IMR-90 (cell line): ENCODE measurements at places on chromosomes 5 and 9. TPM values are rescaled to one million over a fixed set of nuclear protein-coding genes. Genes with fewer than 3 reads are reported as not detected.

DNA sequence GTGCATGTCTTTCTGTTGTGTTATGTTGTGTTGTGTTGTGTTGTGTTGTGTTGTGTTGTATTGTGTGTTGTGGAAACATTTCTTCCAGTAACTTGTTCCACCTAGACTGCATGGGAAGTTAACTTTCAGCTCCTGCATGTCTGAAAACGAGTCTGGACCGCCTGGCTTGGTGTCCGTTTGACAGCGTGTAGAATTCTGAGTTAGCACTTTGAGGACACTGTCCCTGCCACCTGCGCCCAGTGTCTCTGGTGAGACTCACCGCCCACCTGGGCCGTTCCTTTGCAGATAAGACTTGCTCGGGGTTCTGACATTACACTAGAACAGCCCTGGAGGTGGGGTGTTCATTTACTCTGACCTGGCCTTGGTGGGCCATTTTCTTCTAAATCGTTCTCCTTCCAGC lies 42.0 kb downstream of the WNK2 start:
- DNase-seq: no peak
- no peaks in the 10 kb centered on the region; the same call in 1 of the 2 replicates for H3K27me3 ChIP-seq
- H3K4me1 ChIP-seq: no peaks in the 10 kb centered on the region; the same call in 1 of the 2 replicates
- H3K36me3 ChIP-seq: no peaks in the 10 kb centered on the region

DNA sequence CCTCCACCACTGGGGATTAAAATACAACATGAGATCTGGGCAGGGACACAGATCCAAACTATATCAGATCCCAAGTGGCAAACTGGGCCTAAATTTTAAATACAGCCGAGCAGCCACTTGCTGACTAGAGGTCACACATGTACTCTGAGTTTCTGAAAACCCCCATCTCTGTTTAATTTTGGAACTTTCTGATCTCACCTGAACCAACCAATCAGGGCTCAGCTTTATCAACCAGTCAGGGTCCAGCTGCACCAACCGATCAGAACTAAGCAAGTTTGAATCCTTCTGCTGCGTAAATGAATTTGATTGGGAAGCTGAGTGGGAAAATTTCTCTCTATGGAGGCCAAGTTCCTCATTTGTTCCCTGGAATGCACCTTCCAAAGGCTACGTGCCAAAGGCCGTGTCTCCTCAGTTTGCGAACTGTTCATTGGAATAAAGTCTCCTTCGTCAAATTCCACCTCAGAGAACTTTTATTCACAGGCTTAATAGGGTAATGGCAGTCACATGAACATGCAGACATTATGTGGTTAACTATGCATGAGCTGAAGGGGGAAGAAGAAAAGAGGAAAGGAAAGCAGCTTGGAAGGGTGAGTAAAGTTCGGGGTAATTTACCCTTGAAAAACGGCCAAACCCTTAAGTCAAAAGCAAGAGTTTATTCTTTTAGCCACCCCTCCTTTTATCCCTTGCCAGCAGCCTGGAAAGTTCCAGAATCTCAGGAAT lies 3.7 kb downstream of the CD180 start:
- no peak for DNase-seq
- H3K27me3 ChIP-seq: 0 out of 2 replicates have a peak, but pooled peaks cover 2% of the 10 kb centered on the region

Gene CCDC69
- total RNA-seq: 0.36 and 0.56 TPM in 2 replicates

Gene SERF1A
- total RNA-seq: 2.2 and 7.2 TPM in 2 replicates

- no peaks in the 10 kb centered on the region for H3K36me3 ChIP-seq
- DNase-seq: no peak
- no peaks in the 10 kb centered on the region for H3K27me3 ChIP-seq
- no peak overlapping the region for H3K4me3 ChIP-seq
- no peak overlapping the region for H3K27ac ChIP-seq
Observed at GRCh38 chr5:36055984-36056383, 10.7 kb downstream of the UGT3A2 start.

Gene CREB3
- 105 and 106 TPM in 2 replicates for total RNA-seq

Gene STPG3
- total RNA-seq: not detected in 2 replicates

GRCh38 chr5:147410496-147411358 lies 99.1 kb downstream of the DPYSL3 start:
- H3K4me3 ChIP-seq: no peak overlapping the region
- H3K27ac ChIP-seq: peak overlapping the region; percentile 34; the same call in 1 of the 2 replicates

Gene WNK2
- total RNA-seq: not detected in 2 replicates

GRCh38 chr9:123954518-123955280 lies 24.8 kb upstream of the DENND1A start:
- peaks cover 32% of the 10 kb centered on the region for H3K27me3 ChIP-seq
- peaks cover 3% of the 10 kb centered on the region; the same call in 1 of the 2 replicates for H3K4me1 ChIP-seq
- peak; percentile 41 for DNase-seq
- H3K27ac ChIP-seq: no peak overlapping the region
- H3K4me3 ChIP-seq: no peak overlapping the region
- no peaks in the 10 kb centered on the region for H3K36me3 ChIP-seq

Gene ENTPD8
- total RNA-seq: not detected in 2 replicates

DNA sequence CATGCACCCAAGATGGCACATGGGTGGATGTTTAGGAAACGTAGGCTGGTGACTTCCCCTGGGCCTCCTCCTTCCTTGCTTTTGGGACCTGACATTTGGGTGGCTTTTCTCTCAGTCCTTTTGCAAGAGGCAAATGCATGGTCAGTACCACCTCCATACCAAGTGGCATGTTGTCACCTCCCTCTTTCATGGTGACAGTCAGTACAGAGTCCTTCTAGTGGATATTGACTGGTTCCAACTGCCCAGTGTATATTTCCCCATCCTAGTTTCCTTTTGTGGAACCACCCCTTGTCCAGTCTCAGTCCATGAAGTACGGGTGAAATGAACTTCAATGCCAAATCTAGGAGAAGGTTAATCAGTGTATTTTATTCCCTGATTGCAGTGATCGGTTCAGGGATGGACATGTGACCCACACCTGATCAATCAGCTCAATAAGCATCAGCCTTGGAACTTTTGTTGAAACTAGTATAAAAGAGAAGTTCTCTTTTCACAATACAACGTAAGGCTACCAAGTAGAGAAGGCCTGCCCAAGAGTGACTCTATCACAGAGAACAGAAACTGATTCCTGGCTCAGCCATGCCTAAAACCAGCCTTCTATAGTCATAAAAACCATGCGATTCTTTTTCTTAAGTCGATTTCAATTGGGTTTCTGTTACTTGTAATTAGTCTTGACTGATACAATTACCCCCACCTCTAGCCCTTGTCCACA lies 143.4 kb upstream of the KLF9 start:
- no peaks in the 10 kb centered on the region for H3K36me3 ChIP-seq
- no peak for DNase-seq
- no peaks in the 10 kb centered on the region for H3K27me3 ChIP-seq
- H3K4me3 ChIP-seq: no peak overlapping the region
- H3K4me1 ChIP-seq: peaks cover 15% of the 10 kb centered on the region

- H3K4me3 ChIP-seq: no peak overlapping the region
- H3K27me3 ChIP-seq: no peaks in the 10 kb centered on the region
- no peaks in the 10 kb centered on the region for H3K36me3 ChIP-seq
- peak; percentile 63 for DNase-seq
Observed at GRCh38 chr5:127934791-127935256, 148.7 kb upstream of the SLC12A2 start.

- no peak overlapping the region for H3K4me3 ChIP-seq
- H3K27me3 ChIP-seq: no peaks in the 10 kb centered on the region
- DNase-seq: peak; percentile 95
- peak overlapping the region; percentile 73 for H3K27ac ChIP-seq
Observed at GRCh38 chr5:57442080-57442839, 40.4 kb downstream of the ACTBL2 start.

DNA sequence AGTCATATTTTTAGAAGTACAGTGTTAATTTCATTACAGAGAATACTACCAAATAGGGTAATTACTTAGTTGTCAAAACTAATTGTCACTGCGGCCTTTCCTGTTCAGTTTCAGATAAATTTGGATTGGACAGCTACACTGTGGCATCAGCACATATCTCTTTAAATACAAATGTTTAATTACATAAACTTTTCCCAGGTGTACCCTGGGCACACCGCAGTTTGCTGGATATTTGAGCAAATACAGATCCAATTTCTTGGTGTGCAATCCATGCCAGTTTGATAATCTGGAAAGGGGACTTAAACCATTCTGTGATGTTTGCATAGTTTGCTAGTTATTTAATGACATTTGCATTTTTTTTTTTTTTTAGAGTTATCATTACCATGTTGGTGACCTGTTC lies 10.8 kb downstream of the ATP6V0E1 start:
- H3K27me3 ChIP-seq: no peaks in the 10 kb centered on the region
- no peak overlapping the region for H3K4me3 ChIP-seq
- H3K4me1 ChIP-seq: no peaks in the 10 kb centered on the region
- H3K36me3 ChIP-seq: peaks cover 32% of the 10 kb centered on the region
- H3K27ac ChIP-seq: no peak overlapping the region

GRCh38 chr9:88657893-88658292 lies 122.9 kb downstream of the NXNL2 start:
- peaks cover 14% of the 10 kb centered on the region for H3K4me1 ChIP-seq
- no peak overlapping the region for H3K4me3 ChIP-seq
- peak; percentile 44 for DNase-seq

DNA sequence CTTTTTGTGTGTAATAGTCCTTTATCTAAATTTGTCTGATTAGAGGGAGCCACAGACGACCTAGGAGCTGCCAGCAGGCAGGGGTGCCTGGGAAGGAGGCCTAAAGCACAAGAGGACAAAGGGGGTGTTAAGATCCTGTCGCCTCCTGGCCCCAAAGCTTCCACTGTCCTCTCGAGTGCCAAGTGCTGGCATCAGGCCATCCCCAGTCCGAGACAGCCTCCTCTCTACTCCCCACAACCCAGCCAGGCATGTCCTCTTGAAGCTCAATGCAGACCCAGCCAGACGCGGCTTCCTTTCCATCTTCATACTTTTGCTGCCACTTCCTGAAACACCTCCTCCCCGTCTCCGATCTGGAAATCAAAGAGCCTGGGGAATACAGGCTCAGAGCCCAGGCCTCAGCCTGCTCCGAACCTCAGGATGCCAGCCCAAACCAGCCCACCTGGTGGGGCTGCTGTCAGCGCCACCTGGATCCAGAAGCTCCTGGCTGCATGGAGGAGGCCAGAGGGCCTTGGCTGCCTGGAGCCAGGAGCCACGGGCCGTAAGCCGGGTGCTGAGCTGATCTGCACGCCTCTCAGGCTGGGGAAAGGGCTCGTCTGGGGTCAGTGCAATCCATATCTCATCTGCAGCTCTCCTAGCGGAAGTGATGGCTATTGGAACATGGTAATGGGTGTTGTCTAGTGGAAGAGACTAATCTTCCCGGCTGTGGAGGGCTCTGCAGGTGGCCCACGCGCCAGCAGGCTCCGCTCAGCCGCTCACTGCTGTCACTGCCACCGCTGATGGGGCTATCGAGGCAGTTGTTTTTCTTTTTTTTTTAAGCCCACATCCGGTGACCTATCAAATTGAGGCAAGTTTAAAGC lies 60.2 kb upstream of the FUBP3 start:
- H3K27me3 ChIP-seq: peaks cover 26% of the 10 kb centered on the region
- no peak overlapping the region for H3K4me3 ChIP-seq
- H3K4me1 ChIP-seq: no peaks in the 10 kb centered on the region
- H3K36me3 ChIP-seq: no peaks in the 10 kb centered on the region

GRCh38 chr5:6649186-6649585 lies 15.9 kb downstream of the SRD5A1 start:
- peaks cover 5% of the 10 kb centered on the region; the same call in 1 of the 2 replicates for H3K4me1 ChIP-seq
- no peaks in the 10 kb centered on the region for H3K27me3 ChIP-seq
- DNase-seq: no peak
- H3K27ac ChIP-seq: no peak overlapping the region
- peaks cover 7% of the 10 kb centered on the region for H3K36me3 ChIP-seq
- no peak overlapping the region for H3K4me3 ChIP-seq

DNA sequence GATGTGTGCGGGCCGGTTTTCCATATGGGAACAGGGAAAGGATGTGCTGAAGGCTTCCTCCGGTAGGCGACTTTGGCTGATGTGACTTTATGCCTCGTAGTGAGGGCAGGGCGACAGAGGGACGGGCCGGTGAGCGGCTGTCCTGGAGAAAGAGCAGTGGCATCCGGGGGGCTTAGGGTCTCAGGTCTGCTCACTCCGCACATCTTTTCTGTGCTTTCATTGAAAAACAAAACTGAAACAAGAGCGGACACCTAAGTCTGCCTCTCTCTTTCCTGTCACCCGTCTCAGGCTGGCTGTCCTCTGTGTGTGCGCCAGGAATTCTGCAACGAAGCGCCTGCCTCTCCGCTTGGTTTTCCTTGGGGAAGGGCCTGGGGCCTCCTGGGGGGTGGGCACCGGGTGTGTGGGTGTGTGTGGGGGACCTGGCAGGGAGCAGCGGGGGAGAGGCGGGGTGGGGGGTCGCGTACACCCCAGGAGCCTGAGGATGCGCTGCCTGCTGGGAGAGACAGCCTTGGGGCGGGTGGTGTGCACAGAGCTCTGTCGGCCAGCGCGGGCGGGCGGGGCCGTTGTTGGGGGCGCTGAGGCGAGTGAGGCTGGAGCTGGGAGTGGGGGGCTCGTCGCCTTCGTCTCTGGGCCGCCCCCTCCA lies 580 bp upstream of the PRRX2 start:
- H3K4me1 ChIP-seq: peaks cover 20% of the 10 kb centered on the region
- H3K4me3 ChIP-seq: peak overlapping the region; percentile 92
- no peaks in the 10 kb centered on the region for H3K27me3 ChIP-seq
- peaks cover under 1% of the 10 kb centered on the region for H3K36me3 ChIP-seq

DNA sequence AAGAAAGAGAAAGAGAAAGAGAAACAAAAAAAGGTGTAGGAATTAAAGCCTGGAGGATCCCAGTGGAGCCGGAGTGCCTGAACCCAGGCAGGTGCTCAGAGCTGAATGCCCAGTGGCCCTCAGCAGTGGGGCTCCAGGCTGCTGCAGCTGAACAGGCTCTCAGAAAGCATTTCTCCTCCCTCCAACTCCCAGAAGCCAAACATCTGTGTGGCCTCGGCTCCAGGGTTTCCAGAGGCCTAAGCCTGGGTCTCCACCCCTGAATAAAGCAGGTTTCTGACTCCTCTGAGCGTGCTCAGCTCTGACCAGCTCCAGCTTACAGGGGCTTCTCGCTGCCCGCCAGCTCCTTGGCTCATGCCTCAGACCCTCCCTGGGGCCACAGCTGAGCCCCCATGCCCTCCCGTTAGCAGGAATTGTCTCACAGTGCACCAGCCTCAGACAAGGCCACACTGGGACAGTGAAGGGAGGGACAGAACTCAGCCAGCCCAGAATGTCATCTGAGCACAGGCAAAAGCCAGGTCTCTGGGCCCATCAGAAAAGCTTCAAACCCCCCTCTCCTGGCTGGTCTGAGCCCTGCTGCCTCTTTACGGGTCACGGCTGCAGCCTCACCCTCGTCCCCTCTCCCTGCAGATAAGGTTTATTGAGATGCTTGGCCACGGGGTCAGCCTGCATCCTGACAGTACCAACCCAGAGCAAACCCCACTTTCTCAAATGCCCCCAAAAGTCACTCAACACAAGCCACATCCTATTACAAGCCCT lies 114.4 kb upstream of the PPP1R26 start:
- no peaks in the 10 kb centered on the region for H3K27me3 ChIP-seq
- H3K4me1 ChIP-seq: no peaks in the 10 kb centered on the region

GRCh38 chr5:88089719-88090390 lies 178.8 kb downstream of the TMEM161B start:
- H3K4me3 ChIP-seq: no peak overlapping the region
- H3K27ac ChIP-seq: no peak overlapping the region
- H3K36me3 ChIP-seq: no peaks in the 10 kb centered on the region
- H3K27me3 ChIP-seq: no peaks in the 10 kb centered on the region
- H3K4me1 ChIP-seq: no peaks in the 10 kb centered on the region
- DNase-seq: no peak

Gene PCDHB12
- total RNA-seq: under 0.01 and 0.18 TPM in 2 replicates

GRCh38 chr5:94544031-94544650 lies 74.3 kb downstream of the KIAA0825 start:
- no peaks in the 10 kb centered on the region for H3K36me3 ChIP-seq
- H3K4me3 ChIP-seq: no peak overlapping the region
- no peaks in the 10 kb centered on the region for H3K27me3 ChIP-seq
